ENCODE measurements at places on chromosomes 11 and 22.

- DNase-seq, result no peak
Observed at GRCh38 chr11:106391771-106392420, 314.4 kb downstream of the AASDHPPT start.

- DNase-seq, result no peak
Observed at GRCh38 chr11:69818231-69818602, 999 bp downstream of the FGF3 start.

DNA sequence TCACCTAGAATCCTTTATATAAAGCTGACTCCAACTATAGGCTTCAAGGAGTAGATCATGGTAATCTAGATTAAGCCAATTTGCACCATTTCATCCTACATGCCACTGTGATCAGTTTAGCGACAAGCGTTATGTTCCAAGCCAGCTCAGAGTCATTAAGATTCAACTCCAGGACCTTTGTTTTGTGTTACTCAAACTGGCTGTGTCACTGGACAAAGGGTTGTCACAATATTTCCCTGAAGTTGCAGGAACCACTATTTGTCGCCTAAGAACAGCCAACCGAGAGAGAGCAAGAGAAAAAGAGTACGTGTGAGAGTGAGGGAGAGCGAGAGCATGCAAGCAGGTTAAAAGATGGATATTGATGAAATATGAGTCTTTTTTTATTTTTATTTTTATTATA lies 104.8 kb downstream of the USP35 start:
- no peak for DNase-seq

DNA sequence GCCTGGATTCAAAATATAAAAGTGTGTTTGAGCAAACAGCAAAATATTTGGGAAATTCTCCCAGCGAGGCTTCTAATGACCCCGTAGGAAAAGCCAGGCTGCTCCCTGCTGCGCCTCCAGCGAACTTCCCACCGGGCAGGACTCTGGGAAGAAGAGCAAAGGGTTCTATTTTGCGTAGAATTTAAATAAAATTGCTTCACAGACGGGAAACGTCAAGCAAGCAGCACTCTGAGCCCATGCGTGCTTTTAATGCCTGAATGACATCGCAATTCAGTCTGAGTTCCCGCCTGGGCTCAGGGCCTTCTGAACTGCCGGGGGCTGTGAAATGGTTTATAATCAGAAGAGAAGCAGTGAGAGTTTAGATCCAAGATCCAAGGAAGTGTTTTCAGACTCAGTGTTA lies 775.1 kb downstream of the BRD1 start:
- DNase-seq, result no peak

GRCh38 chr11:65382804-65383368 lies 440 bp upstream of the SLC25A45 start:
- no peak for DNase-seq

DNA sequence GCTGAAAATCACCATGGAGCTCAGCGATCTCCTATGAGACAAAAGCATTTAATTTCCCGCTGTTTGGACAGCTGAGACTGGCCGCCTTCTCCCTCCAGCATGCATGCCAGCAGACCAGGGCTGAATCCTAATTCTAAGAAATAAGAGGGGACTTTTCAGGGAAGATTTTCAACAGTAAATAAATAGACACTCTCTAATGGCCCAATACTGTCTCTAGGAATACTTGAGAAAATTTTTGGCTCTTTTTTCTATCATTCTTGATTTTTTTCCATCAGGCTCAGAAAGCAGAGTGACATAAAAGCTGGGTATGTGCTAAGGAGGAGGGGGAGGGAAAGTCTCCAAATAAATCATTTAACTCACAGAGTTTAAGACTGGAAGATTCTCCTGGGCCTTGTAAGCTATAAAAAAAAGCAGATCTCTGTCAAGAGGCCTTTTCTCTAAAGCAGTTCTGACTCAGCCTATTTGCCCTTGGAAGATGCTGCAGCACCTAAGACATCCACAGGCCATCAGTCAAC lies 17.6 kb upstream of the SPON1 start:
- DNase-seq, result no peak

- no peak for DNase-seq
Observed at GRCh38 chr11:75029836-75030631, 41.3 kb downstream of the NEU3 start.

GRCh38 chr22:39662686-39663052 lies 92.1 kb downstream of the CACNA1I start:
- DNase-seq, result no peak

DNA sequence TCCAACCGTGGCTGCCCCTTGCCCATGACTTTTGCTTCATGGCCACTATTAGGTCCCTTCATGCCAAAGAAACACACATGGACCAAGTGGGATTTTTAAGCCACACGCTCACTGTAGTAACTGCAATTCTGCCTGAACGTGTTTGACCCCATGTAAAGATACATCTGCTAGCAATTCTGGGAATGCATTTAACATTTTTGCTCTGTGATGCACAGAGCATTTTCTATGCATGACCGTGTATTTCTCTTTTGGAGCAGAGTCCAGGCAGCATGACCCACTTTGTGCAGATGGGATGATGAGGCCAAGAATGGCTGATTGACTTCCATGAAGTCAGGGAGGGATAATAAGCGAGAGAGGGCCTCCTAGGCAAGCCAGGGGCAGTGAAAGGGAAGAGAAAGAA lies 108.5 kb downstream of the TP53I11 start:
- no peak for DNase-seq

DNA sequence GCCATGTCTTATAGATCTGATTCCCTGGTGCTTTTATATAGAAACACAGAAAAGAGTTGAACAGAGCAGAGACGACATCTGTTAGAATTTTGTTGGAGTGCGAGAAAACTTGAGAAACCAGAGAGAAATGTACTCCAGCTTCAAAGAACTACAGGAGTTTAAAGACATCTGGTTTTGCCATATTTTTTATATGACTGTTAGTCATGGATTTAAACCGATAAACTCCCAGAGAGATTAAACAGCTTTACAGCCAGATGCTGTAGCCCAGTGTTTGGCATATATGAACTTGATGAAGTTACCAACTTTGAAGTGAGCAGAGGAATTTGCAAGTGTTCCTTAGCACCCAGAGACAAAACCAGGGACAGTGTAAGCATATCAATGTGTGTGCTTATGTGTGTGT lies 1083.1 kb downstream of the LRRC4C start:
- DNase-seq, result no peak

- no peak for DNase-seq
Observed at GRCh38 chr11:110766316-110766715, 54.1 kb upstream of the ARHGAP20 start.

DNA sequence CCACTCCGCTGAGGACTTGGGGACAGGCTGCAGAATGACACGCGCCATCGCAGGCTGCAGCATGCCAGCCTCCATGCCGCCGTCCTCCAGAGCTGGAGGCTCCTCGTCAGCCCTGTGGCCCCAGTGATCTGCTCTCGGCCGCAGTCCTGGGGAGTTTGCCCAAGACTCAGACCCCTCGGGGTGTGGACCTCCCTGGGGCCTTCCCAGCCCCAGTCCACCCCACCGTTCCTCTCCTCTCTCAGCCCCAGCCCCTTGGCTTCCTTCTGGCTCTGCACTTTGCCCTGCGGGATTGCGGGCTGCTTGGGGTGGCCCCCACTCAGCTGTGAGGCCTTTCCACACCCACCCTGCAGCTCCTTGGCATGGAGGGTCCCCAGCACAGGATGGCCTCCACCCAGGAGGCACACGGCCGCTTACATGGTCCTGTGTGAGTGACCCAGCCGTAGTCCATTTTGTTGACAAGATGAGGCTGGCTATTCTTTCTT lies 414.9 kb downstream of the TBC1D22A start:
- no peak for DNase-seq

- no peak for DNase-seq
Observed at GRCh38 chr11:99240192-99241030, 219.7 kb downstream of the CNTN5 start.

- DNase-seq, result no peak
Observed at GRCh38 chr22:46827781-46828180, 65.3 kb downstream of the TBC1D22A start.

DNA sequence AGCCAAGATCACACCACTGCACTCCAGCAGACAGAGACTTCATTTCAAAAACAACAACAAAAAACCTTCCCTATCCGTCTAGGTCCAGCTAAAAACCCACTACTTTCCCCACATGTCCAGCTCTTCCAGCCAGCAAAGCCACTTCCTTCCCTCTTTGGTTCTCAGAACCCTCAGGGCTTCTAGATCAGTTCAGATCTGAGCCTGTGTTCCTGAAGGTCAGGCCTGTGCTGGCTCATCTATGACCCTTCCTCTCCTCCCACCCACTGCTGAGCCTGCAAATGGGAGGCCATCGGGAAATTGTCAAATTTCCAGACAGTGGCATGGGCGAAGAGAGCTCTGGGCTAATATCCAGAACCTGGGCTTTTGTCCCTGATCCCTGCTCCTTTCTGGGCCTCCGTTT lies 37.8 kb downstream of the SLCO2B1 start:
- no peak for DNase-seq

DNA sequence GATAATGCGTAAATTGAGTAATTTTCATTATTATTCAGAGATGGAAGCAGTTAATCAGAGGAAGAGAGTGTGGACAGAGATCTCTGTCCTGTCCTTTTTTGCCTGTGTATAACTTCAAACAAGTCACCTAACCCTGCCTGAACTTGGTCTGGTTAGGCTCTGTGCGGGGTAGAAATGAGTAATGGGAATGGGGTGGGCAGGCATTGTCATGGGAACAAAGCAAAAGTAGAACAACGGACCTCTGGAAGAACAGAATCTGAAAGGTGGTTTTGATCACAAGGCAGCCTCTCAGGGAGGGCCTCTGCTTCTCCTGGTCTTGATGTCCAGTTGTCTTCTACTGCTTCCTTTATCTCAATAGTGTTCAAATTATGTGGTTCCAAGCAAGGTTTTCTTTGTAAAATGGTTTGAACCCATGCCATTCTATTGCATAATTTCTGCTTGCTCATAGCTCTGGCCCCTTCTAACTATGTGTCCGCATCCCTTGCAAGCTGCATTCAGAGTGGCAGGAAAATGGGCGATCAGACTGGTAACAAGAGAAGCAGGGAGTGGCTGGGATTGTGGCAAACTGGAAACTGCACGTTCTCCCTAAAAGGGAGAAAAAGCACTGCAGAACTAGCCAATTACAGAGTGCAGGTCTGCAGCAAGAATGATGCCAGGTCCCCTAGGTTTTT lies 76.1 kb downstream of the PRR5L start:
- DNase-seq, result no peak

- DNase-seq, result no peak
Observed at GRCh38 chr22:40070701-40071100, 75.9 kb downstream of the FAM83F start.

Measured in activated CD4-positive, CD25-positive, alpha-beta regulatory T cell treated with anti-CD3 and anti-CD28 coated beads, Interleukin-2, amount 50 U/mL, for 16 hours (primary cell).